Aorta (tissue), 5 donors: ENCODE measurements at places on chromosomes 7 and 10. TPM values are rescaled to one million over a fixed set of nuclear protein-coding genes. Genes with fewer than 3 reads are reported as not detected.
A peak's percentile ranks its signal among the peaks of the same experiment; 100 is the strongest.

BAIAP2L1 gene
- 1.8 TPM for total RNA-seq

IFIT2 gene
- 4.6 TPM for total RNA-seq

HMX3 gene
- total RNA-seq = not detected

GRCh38 chr10:61164458-61165160 lies 220.6 kb upstream of the RHOBTB1 start:
- DNase-seq = peak; percentile 61
- H3K4me3 ChIP-seq = no peak overlapping the region
- no peaks in the 10 kb centered on the region for H3K36me3 ChIP-seq
- no peaks in the 10 kb centered on the region for H3K27me3 ChIP-seq
- H3K27ac ChIP-seq = no peak overlapping the region

DNA sequence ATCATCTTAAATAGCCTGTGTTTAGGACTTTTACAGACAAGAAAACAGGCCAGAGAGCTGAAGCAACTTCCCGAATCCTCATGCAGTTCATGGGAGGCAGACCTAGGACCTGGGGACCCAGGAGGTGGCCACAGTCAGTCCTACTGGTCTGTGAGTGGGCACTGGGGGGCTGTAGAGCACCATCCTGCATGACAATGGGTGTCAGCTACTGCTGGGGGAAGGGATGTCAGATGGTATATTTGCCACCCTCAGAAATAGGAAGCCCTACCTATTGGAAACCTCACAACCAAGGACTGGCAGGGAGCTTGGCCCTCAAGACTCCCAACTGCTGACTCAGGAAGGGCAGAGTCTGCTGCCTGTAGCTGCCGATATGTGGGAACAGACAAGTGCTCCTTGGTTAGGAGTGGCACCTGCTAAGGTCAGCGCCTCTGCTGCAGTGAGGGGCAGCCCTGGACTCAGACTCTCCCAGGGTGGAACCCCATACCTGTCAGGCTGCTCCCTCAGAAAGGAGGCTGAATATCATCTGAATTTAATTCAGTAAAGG lies 29.7 kb downstream of the OGDH start:
- no peak overlapping the region for H3K27ac ChIP-seq
- H3K4me1 ChIP-seq = peaks cover 5% of the 10 kb centered on the region
- H3K4me3 ChIP-seq = no peak overlapping the region
